Diencephalon (tissue), 1 donor: ENCODE measurements at places on chromosomes 16 and 17. TPM values are rescaled to one million over a fixed set of nuclear protein-coding genes. Genes with fewer than 3 reads are reported as not detected.

Gene SEPTIN1
- 1.2 TPM for total RNA-seq

Gene TUFM
- total RNA-seq = 71.7 TPM

Gene NLRP1
- total RNA-seq = 116 TPM

Gene SPEM2
- not detected for total RNA-seq

Gene PRSS27
- 3.9 TPM for total RNA-seq

Gene KRT34
- not detected for total RNA-seq

Gene EPX
- total RNA-seq = not detected

Gene GDPD3
- 0.46 TPM for total RNA-seq

Gene ZSCAN10
- not detected for total RNA-seq

Gene USH1G
- 0.46 TPM for total RNA-seq

Gene DNAH2
- total RNA-seq = 2.5 TPM

Gene SOX9
- 22.8 TPM for total RNA-seq

Gene C16orf96
- total RNA-seq = 0.46 TPM

Gene OR2C1
- 0.46 TPM for total RNA-seq

Gene CFAP52
- 17.5 TPM for total RNA-seq

Gene CHST4
- total RNA-seq = 0.46 TPM

Gene NLRC3
- total RNA-seq = 0.69 TPM

Gene CD300LB
- not detected for total RNA-seq

Gene C1QTNF1
- total RNA-seq = 3.2 TPM

Gene TTLL6
- total RNA-seq = 0.46 TPM

Gene CTRB1
- total RNA-seq = not detected

Gene BEAN1
- 6.5 TPM for total RNA-seq

Gene PITPNC1
- 91.8 TPM for total RNA-seq

Gene C17orf58
- total RNA-seq = 22.8 TPM

Gene HOXB3
- total RNA-seq = not detected

Gene SLFN13
- total RNA-seq = 1.4 TPM

Gene HBA2
- total RNA-seq = 2,023 TPM

Gene USB1
- total RNA-seq = 11.3 TPM

Gene PARN
- total RNA-seq = 27.0 TPM
